Colonic mucosa (tissue), 4 donors: ENCODE measurements at places on chromosomes 7 and 10. TPM values are rescaled to one million over a fixed set of nuclear protein-coding genes. Genes with fewer than 3 reads are reported as not detected.

TAS2R41 gene
- not detected for total RNA-seq

FOXI2 gene
- total RNA-seq, result not detected

C7orf33 gene
- total RNA-seq, result not detected

CNPY1 gene
- total RNA-seq, result not detected

WNT8B gene
- total RNA-seq, result not detected

NSUN6 gene
- 13.1 TPM for total RNA-seq

PPP1R17 gene
- total RNA-seq, result not detected

CYP3A7 gene
- total RNA-seq, result not detected

GPC2 gene
- 4.0 TPM for total RNA-seq

FEZF1 gene
- not detected for total RNA-seq

FKBP14 gene
- total RNA-seq, result 9.8 TPM

COL28A1 gene
- 1.2 TPM for total RNA-seq

SH2D4B gene
- total RNA-seq, result not detected

TEX36 gene
- not detected for total RNA-seq

COA1 gene
- total RNA-seq, result 24.8 TPM

GSTO2 gene
- total RNA-seq, result 18.9 TPM

ITGB8 gene
- 7.3 TPM for total RNA-seq

STEAP2 gene
- 27.3 TPM for total RNA-seq

ERLIN1 gene
- 50.0 TPM for total RNA-seq

ZNF488 gene
- 1.3 TPM for total RNA-seq

GIMAP1 gene
- total RNA-seq, result 1.6 TPM

NKX6-2 gene
- not detected for total RNA-seq

RAMP3 gene
- 7.2 TPM for total RNA-seq

GBX1 gene
- not detected for total RNA-seq

HOXA2 gene
- total RNA-seq, result 1.8 TPM
